ENCODE measurements at places on chromosomes 1 and 21.

DNA sequence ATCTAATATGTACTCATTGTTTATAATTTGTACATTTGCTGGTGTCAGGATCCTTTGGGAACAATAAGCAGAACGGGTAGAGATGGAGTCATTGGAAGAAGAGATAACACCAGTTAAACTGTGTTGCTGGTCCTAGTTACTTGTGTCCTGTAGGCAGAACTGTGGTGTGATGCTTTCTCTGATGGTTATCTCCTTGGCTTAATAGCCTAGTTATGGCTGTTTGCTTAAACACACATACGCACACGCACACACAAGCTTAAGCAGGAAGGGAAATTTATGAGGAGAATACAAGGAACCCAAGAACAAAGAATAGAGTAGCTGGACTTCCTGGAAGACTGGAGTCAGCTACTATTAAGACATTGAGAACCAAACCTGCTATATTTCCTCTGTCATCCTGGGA, 5.7 kb upstream of the PKN2 start:
- DNase-seq, result no peak

- DNase-seq, result no peak
Observed at GRCh38 chr1:30188999-30189398, 534.4 kb downstream of the MATN1 start.

DNA sequence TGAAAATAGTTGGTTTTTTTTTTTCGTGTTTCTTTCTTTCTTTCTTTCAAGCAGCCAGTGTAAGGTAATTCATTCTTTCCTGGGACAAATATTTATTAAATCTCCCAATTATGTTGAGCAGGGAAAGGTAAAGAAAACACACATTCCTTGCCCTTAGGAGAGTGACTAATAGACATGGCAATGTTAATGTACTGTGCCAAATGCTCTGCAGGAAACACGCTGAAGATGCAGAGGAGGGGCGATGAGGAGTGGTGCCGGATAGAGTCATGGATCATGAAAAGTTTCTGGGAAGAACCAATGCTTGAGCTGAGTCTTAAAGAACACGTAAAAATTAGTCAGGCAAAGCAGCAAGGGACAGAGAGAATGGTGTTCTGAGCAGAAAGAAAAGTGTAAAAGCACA, 199.2 kb downstream of the DNM3 start:
- DNase-seq, result no peak

- DNase-seq, result no peak
Observed at GRCh38 chr1:52253421-52253820, 111.5 kb downstream of the ZFYVE9 start.

DNA sequence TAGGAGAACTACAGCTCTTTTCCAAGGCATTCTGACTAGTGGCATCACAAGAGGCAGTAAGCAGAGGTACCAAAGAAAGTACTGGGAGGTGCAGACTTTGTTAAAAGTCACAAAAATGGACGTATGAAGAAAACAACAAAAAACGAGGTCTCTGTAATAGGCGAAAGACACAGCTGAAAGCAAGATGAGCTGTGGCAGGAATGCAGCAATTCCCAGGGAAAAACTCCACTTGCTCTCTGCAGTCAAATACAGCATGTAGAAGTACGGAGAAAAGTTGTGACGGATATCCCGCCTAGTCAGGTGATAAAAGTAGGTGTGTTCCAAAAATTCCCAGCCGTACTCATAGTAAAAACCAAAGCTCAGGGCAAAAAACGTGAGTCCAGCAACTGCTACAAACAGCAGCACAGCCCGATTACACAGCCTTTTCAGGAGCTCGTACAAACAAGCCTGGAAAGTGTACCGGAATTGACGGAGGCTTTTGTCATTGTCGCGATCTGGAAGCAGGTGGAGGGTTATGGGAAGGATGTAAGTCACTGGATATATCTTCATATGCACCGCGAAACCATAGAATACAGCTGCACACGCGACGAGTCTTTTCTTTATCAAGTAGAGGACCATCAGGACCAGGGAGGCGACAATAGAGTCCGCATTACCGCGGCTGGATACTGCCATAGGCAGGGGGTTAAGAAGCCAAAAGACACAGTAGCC, 979 bp downstream of the PIGM start:
- no peak for DNase-seq

GRCh38 chr1:39691383-39692151, at the start of gene HPCAL4:
HPCAL4 (minus strand) TSS chr1:39691433; CDS start chr1:39684603, 6,830 bp downstream.
- DNase-seq, result peak; percentile 78

GRCh38 chr1:218783131-218783530, 390.5 kb upstream of the LYPLAL1 start:
- DNase-seq, result no peak

Data from activated CD8-positive, alpha-beta memory T cell treated with anti-CD3 and anti-CD28 coated beads for 48 hours (primary cell).